ENCODE measurements at places on chromosomes 1 and 21.
A peak's percentile ranks its signal among the peaks of the same experiment; 100 is the strongest.

DNA sequence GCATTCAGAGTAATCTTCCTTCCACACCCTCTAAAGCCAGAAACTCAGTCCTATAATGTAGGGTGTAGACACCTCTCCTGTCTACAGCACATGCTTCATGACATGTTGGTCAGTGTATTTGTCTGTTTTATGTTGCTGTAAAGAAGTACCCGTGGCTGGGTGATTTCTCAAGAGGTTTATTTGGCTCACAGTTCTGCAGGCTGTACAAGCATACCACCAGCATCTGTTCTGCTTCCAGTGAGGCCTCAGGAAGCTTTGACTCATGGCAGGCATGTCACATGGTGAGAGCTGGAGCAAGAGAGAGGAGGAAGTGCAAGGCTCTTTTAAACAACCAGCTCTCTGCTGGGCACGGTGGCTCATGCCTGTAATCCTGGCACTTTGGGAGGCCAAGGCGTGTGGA, 12.1 kb downstream of the PLOD1 start:
- no peak for DNase-seq

- DNase-seq, result no peak
Observed at GRCh38 chr1:153677718-153678518, 570 bp upstream of the NPR1 start.

GRCh38 chr1:179816196-179816960, 61.2 kb downstream of the TOR1AIP2 start:
- DNase-seq, result no peak

DNA sequence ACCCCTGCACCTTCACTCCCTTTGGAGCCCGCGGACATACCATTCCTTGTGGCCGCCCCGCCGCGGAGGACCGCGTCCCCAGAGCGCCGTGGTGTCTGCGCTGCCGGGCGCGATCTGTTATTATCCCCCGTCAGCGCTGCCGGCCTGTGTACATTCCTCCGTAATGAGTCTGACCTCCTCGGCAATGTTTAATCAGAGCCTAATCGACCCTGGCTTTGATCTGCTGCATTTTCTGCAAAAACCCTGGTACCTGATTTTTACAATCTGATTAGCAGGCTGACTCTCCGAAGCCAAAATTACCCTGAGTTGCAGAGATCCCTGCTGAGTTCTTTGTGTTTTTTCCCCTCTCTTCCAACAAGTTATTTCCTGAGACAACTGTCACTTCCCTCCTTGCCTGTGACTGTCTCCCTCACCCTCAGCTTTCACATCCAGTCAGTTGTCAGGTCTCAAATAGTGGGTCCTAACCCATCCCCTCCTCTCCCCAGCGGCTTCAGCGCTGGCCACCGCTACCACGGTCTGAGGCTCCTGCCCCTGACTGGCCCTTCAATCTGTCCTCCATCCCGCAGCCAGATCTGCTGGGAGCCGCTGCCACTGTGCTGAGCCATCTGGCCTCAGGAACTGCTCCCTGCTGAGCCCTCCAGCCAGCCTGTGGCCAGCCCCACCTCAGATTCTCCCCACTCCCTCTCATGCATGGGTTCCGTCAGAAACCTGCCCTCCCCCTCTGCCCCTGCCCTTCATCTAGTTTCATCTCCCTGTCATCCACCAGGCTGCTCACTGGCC, 53.5 kb downstream of the GLIS1 start:
- DNase-seq, result peak; percentile 67

DNA sequence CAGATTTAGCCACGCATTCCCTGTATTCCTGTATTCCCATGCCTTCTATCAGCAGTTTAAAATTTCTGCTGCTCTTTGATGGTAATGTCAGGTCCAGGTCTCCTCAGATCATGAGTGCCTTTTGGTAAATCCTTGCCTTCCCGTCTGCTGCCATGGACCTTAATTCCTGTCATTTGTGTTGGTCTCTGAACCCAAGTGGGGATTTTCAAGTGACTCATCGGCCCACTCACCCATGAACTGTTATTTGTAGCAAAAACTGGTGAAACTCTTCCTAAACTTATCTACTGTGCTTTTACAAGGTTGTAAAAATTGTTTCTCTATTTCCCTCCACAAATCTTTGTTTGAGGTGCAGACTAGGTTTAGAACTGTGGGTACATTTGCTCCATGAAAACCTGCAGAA, 47.4 kb downstream of the ACTN2 start:
- DNase-seq, result no peak

DNA sequence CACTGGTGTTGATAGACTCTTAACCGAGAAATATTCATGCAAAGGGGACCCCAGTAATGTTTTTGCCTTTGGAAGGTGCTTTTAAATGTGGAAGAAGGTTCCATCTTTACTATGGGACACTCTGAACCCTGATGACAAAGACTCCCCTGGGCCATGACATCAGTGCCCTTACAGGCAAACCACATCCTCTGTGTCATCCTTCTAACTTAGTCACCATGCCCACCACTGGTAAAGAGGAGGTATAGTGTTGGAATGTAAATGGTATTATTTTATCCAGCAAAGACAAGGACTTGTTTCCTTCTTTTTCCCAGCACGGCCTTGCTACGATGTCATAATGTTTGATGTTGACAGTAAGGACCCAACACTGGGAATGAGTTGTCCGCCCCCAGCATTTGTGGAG, 12.6 kb downstream of the METTL13 start:
- no peak for DNase-seq

DNA sequence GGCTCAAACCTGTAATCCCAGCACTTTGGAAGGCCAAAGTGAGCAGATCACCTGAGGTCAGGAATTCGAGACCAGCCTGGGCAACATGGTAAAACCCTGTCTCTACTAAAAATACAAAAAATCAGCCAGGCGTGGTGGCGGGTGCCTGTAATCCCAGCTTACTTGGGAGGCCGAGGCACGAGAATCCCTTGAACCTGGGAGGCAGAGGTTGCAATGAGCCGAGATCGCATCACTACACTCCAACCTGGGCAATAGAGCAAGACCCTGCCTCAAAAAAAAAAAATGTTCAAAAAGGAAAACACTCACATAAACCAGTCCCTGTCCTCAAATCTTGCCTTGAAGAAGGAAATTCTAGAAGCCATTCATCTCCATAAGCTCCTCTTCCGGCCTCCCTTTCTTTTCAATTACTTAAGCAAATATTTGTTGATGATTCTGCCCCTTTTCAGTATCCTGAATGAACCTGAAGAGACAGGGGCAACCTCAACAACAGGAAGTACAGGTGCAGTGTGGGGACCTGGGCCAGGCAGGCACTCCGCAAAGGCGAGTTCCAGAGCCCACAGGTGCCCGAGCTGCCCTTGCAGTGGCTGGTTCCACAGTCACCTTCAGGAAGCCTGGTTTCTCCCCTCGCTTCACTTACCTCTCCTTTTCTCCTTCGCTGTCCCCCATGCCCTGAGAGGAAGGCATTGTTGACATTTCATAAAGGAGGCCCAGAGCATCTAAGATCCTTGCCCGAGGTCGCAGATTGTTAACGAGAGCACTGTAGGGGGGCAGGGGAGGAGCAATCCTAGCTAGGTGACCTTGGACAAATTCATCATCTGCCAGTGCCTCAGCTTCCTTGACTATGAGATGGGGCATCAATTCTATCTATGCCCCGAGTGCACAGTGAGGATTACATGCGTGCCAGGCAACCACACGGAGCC, 8.9 kb upstream of the LEFTY1 start:
- no peak for DNase-seq

GRCh38 chr1:115912116-115912515, 64.2 kb upstream of the SLC22A15 start:
- DNase-seq, result no peak

- no peak for DNase-seq
Observed at GRCh38 chr1:151830055-151830454, 1.5 kb downstream of the RORC start.

- no peak for DNase-seq
Observed at GRCh38 chr1:239718997-239719628, 332.7 kb downstream of the CHRM3 start.

GRCh38 chr1:9228609-9229008, 6.0 kb upstream of the H6PD start:
- DNase-seq, result no peak
